ENCODE measurements at places on chromosomes 4 and X.

GRCh38 chr4:138305050-138305449 is 62.9 kb upstream of the SLC7A11 start:
- DNase-seq: no peak

DNA sequence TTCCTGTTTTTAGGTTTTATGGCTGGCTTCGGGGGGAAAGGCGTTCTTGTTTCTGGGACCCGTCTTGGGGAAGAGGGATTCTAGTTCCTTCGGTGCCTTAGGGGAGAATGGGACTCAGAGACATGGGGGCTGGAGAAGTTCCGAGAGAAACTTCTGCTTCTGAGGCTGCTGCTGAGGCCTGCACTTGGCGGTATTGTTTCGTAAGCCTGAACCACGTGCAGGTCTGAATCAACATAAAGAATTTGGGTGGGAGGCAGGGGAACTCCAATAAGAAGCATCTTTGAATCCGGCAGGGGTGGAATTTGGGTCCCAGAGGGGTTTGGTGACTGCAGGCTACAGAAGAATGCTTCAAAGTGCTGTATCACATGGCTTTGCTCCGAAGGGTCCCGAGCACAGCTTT is 15.1 kb downstream of the XG start:
- DNase-seq: no peak

- no peak for DNase-seq
Observed at GRCh38 chr4:140252141-140252741, 98.3 kb upstream of the MAML3 start.

- DNase-seq: no peak
Observed at GRCh38 chr4:36164900-36165630, 79.2 kb downstream of the ARAP2 start.

DNA sequence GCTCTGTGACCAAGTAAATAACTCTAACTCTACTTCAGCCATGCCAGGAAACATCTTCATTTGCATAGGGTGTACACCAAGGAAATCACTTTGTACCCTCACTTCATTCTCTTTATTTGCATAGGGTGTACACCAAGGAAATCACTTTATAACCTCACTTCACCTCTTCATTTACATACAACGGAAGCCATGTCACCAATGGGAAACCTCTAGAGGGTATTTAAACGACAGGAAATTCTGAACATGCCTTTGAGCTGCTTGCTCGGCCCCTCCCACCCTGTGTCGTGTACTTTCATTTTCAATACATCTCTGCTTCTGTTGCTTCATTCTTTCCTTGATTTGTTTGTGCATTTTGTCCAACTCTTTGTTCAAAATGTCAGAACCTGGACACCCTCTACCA is 848.1 kb upstream of the FRG1 start:
- no peak for DNase-seq

GRCh38 chr4:87093443-87094123 is 126.8 kb downstream of the KLHL8 start:
- DNase-seq: no peak

DNA sequence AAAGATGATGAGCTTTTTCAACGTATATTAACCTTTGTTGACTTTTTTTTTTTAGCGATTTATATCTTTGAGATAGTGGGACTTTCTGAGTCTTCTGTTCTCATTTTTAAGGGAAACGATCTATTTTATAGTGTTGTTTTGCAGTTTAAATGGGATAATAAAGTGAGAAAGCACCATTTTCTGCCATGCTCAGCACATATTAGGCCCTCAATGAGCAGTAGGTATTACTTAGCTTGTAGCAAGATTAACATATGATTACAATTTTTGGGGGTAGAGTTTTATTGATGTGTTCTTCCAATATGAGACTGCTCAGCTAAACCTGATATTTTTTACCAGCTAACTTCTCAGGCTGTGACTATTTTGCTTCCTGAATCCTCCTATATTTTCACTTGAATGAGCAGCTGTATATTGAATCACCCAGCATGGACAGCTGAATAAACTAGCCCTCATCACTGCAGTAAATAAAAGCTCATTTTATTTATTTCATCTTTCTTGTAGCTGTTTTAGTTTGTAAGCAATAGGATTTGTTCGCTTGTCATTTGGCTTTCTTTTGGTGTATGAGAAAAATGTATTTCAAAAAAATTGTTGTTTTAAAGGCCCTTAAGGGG is 43.7 kb downstream of the UGT8 start:
- no peak for DNase-seq

- DNase-seq: no peak
Observed at GRCh38 chr4:42152507-42153504, at the start of gene BEND4. BEND4 (minus strand) TSS chr4:42152655; CDS start chr4:42152143, 512 bp downstream.
